ENCODE measurements at places on chromosomes 2 and 18. TPM values are rescaled to one million over a fixed set of nuclear protein-coding genes. Genes with fewer than 3 reads are reported as not detected.

DNA sequence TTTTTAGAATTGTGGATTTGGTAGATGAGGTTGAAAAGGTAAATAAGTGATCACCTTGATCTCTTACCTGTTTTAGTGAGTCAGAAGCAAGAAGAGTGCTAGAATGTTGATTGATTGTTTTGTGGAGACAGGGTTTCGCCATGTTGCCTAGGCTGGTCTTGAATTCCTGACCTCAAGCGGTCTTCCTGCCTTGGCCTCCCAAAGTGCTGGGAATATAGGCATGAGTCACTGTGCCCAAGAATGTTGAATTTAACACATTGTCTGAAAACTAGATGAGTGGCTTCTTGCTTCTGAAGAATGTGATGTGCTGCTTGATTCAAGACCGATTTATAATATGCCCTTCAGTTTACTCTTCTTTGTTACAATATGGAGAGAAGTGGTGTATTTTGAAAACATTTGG, 121.3 kb downstream of the FMNL2 start:
- H3K36me3 ChIP-seq: no peaks in the 10 kb centered on the region
- H3K27me3 ChIP-seq: no peaks in the 10 kb centered on the region
- no peak for DNase-seq
- H3K4me3 ChIP-seq: no peak overlapping the region
- H3K27ac ChIP-seq: no peak overlapping the region
- no peaks in the 10 kb centered on the region for H3K4me1 ChIP-seq

DNA sequence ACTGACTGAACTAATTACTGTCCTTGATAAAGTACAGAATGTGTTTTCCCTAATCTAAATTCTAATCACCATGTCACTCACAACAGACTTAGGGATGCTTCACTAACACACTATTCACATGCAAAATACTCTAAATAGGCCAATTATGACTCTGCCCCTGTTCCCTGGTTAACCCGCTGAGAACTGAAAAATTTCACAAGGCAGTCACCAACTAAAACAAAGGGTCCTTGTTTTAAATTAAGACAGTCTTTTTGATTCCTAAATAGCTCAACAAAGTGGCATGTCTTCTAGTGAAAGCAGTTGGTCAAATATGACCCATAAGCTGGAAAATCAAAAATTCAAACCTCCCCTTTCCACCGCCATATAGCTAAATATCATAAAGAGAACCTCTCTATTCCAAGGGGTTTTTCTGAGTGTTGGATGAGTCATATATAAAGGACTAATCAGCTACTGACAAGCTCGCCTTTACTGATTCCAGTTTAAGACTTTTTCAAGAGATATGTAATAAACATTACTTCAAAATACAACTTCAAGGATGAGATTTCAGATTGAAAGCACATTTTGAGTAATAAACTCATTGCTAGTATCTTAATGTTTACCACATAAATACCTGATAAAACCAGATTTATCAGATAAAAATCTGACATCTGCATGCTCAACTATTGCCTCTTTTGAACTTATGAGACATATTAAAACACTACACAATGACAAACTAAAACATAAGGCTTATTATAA, 235.8 kb downstream of the TCF4 start:
- peaks cover 6% of the 10 kb centered on the region for H3K4me1 ChIP-seq
- no peaks in the 10 kb centered on the region for H3K36me3 ChIP-seq
- H3K27ac ChIP-seq: no peak overlapping the region
- DNase-seq: no peak
- no peak overlapping the region for H3K4me3 ChIP-seq

The PDE1A gene
- total RNA-seq: 3.3 TPM

GRCh38 chr2:238974501-238975166, 126.7 kb downstream of the TWIST2 start:
- H3K4me3 ChIP-seq: no peak overlapping the region
- H3K27ac ChIP-seq: no peak overlapping the region
- no peaks in the 10 kb centered on the region for H3K36me3 ChIP-seq

The CDCA7 gene
- total RNA-seq: 2.3 TPM

The CNDP1 gene
- not detected for total RNA-seq

DNA sequence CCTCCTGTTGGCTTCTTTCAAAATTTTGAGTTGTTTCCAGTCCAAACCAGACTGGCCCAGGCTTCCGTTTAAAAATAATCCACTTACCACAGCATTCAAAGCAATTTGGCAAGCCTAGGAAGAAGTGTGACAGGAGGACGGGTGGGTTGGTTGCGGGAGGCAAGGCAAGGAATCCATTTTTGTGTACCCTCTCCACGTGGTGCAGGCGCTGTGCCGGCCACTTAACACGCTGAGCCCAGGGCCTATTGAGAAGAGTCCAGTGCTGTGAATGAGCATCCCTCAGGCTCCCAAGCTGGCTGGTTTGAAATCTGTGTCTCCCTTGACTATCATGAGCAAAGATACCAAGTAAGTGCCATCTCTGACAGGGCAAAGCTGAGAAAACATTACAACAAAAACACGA, 160.9 kb downstream of the NCKAP5 start:
- H3K36me3 ChIP-seq: no peaks in the 10 kb centered on the region
- no peaks in the 10 kb centered on the region for H3K4me1 ChIP-seq
- H3K4me3 ChIP-seq: no peak overlapping the region
- no peak for DNase-seq

- no peaks in the 10 kb centered on the region for H3K27me3 ChIP-seq
- no peaks in the 10 kb centered on the region for H3K4me1 ChIP-seq
- no peaks in the 10 kb centered on the region for H3K36me3 ChIP-seq
- no peak overlapping the region for H3K4me3 ChIP-seq
- DNase-seq: no peak
Measured at GRCh38 chr2:109655287-109655686, 41.1 kb downstream of the SOWAHC start.

- H3K27ac ChIP-seq: no peak overlapping the region
- H3K4me1 ChIP-seq: no peaks in the 10 kb centered on the region
- no peaks in the 10 kb centered on the region for H3K27me3 ChIP-seq
- no peaks in the 10 kb centered on the region for H3K36me3 ChIP-seq
- H3K4me3 ChIP-seq: no peak overlapping the region
- DNase-seq: no peak
Measured at GRCh38 chr2:147133286-147133908, 711.4 kb upstream of the ACVR2A start.

Measured in ovary (tissue), 10 donors.